ENCODE measurements at places on chromosomes 7 and 10.

GRCh38 chr7:106193661-106194060 is 81.5 kb upstream of the SYPL1 start:
- DNase-seq = no peak

- DNase-seq = no peak
Measured at GRCh38 chr7:116583653-116584052, 58.8 kb downstream of the CAV1 start.

DNA sequence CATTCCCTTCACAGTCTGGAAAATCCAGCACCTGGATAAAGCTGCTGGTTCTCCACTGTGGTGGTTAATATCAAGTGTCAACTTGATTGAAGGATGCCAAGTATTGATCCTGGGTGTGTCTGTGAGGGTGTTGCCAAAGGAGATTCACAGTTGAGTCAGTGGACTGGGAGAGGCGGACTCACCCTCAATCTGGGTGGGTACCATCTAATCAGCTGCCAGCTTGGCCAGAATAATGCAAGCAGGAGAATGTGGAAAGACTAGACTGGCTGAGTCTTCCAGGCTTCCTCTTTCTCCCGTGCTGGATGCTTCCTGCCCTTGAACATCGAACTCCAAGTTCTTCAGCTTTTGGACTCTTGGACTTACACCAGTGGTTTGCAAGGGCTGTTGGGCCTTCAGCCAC is 48.4 kb downstream of the C10orf143 start:
- DNase-seq = no peak

- no peak for DNase-seq
Measured at GRCh38 chr10:101189461-101190401, 39.5 kb downstream of the LBX1 start.

DNA sequence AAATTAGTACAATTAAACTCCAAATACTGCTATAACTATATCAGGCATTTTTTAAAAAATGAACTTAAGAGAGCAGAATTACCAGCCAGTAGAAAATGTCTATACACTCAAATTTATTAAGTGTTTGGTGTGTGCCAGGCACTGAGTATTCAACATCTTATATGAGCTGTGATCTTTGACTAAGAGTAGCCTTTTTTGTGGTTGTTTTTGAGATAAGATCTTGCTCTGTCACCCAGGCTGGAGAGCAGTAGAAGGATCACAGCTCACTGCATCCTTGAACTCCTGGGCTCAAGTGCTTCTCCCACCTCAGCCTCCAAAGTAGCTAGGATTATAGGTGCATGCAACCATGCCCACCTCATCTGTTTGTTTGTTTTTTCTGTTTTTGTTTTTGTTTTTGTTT is 102.5 kb upstream of the CELF2 start:
- DNase-seq = no peak

DNA sequence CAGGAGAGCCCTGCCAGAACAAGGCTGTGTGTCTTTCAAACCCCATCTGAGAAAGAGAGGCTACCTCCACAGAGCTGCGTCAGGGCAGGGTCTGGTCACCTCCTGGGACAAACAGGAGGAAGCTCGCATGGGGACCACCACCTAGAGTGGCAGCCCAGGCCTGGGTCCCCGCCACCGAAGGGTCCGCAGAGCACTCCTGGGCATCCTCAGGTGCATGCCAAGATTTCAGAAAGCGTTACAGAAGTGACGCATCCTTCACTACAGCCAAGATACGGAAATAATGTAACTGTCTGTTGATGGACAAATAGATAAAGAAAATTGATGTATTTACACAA is 42.6 kb downstream of the GSDME start:
- no peak for DNase-seq

- DNase-seq = no peak
Measured at GRCh38 chr7:33784000-33784399, 121.3 kb upstream of the BMPER start.

DNA sequence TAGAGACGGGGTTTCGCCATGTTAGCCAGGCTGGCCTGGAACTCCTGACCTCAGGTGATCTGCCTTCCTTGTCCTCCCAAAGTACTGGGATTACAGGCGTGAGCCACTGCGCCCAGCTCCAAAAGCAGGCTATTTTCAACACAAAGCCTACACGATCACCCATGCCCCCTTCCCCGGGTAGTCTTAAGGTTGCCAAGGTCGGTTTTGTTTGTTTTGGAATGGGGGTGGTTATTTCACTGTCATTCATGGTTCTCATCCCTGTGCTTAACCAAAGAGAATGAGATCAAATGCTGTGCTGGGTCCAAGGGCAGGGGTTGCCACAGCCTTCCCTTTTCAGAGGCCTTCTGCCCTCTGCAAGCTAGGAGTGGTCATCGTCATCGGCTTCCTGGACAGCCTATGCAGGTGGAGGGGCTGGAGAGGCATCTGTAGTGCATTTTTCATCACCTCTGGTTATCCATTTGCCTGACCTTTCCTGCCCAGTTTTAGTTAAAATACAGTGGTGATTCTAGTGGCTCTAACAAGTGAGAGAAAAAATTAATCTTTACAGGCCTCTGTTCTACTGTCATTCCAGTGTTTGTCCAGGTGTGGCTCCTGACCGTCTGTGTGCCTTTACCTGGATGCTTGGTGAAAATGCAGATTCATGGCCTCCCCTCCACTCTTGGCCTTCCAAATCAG is 11.4 kb downstream of the BLVRA start:
- no peak for DNase-seq

- DNase-seq = no peak
Measured at GRCh38 chr7:143497008-143497795, 19.5 kb downstream of the TAS2R41 start.

- no peak for DNase-seq
Measured at GRCh38 chr7:29372351-29373090, 177.9 kb downstream of the CHN2 start.

DNA sequence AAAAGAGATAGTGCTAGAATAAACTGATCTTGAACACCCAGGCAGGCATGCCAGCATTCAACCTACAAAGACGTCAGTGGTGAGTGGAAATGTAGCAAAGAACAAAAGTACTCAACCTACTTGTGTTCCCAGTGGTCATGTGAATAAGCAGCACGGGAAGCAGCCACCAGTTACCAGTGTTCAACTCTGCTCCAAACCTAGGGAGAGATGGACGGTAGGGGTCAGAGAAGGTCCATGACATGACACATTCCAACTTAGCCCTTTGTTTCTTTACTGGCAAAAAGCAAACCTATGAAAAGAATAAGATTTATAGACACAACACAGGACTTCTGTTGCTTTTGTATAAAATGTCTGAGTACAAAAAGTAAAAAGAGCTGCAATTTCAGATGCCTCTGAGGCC is 511.4 kb downstream of the XPNPEP1 start:
- no peak for DNase-seq

DNA sequence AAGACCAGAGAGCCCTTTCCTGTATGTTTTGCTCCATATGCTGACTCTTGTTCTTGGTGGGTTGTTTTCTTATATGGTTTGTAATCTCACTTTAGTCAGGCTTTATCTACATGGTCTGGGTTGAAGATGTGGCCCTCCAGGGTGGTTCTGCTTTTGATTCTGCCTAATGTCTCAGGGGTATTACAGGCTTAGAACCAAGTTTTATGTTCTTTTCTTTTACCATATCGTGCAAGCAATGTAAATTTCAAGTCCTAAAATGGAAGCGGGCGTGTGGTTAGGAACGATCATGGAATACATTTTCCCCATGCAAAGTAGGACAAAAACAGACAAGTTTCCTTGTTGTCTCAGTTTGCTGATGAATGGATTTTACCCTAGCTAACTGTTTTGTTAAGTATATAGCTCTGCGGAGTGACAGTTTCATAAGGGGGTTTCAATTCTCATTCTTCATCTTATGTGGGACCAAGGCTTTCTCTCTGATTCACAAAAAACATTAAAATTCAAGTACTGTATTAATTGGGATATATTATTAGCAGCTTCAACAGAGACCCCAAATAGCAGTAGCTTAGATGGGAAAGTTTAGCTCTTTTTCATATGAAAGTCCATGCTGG is 58.7 kb downstream of the MTURN start:
- DNase-seq = no peak

DNA sequence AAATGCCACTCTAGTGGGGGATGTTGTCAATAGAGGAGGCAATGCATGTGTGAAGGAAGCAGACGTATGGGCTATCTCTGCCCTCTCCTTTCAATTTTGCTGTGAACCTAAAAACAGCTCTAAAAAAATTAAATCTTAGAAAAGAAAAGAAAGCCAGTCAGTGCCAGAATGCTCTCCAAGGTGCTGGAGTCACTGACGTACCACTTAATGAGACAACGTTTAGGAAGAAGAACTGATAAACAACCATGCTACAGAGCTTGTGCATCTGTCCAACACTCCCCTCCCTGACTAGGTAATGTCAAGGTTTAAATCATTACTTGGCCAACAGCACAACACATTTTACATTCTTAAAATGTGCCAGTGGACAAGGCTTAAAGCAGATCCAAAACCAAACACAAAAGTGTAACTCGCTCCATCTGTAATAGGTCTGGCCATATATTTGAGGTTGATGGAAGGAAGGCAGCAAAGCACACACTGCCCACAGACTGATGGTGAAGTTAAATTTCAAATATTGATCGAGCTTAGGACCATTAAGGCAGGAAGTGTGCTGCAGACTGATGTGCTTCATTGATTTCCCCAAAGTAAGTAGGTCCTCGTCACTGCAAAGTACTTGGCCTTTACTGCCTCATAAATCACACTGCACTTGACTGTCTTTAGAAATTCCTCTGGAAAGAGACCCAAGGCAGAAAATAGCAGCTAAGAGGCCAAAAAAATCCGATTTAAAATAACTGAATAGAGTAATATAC is 15.5 kb downstream of the ARMH3 start:
- DNase-seq = no peak

GRCh38 chr7:2230882-2231281 is 1.9 kb downstream of the MAD1L1 start:
- no peak for DNase-seq

GRCh38 chr10:18246967-18247366 is 106.7 kb downstream of the CACNB2 start:
- DNase-seq = no peak

DNA sequence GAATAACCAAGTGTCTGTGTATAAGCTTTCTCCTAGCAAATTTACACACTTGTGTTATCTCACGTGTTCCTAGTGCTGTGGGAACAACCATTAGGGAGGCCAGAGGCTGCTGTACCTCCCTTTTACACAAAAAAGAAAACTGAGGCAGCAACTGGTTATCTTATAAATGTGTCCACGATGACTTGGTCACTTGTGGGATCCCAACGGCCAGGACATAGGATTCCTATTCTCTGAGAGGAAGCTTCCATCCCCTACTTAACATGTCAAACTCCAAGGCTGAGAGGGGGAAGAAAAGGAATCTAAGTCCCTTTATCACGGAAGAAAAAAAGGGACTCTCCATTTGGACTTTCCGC is 484 bp downstream of the ZNF438 start:
- no peak for DNase-seq

GRCh38 chr10:130707389-130707979 is 571.3 kb downstream of the GLRX3 start:
- no peak for DNase-seq

DNA sequence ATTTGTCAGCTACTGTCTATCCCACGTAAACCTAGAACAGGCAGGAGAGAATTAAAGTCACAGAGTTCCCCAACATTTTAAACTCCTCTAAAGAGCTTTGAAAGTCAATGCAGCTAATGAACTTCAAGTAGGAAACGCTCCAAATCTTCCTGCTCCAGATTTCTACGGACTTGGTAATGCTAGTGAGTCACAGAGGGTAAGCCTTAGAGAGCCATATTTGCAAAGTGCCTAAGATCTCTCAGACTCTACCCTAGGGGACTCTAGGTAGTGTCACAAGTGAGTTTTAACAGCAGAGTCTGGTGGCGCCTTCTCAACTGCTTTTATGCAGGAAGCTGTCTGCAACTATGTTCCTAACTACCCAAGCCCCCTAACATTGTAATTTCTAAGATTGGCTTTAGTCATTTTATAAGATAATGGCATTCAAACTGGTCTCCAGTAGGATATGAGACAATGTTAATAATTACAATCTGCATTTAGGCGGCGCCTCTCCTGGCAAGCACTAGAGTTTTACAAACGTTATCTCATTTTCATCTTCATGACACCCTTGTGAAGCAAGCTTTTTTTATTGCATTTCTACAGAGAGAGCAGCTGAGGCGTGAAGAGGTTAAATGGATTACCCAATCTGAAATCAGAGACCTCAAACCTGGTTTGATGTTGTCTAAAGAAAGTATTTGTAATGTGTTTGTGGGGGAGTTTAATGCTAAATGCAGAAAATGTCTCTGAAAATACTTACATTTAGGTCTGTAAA is 22.0 kb upstream of the FZD1 start:
- no peak for DNase-seq

DNA sequence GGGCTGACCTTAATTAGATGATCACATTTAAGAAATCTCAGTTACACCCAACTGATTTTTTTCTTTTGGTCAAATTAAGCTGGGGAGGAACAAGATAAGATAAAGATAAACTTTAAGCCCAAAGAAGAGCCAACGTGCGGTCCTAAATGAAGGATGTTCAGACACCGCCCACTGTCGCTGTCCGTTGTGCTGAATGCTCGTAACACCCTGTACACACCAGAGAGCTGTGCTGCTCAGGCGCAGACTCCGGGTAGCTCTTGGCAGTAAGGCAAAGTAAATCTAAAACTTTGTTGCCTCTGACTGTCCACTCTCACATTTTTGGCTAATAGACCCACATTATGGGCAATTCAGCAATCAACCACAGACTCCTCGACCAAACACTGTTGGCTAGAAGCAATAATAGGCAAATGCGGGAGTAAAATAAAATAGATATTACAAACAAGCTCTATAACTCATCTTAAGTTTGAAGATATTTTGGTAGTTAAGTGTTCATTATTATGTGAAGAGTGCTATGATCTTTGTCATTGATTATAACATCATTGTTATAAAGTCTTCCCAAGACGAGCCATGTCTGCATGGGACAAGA is 57.1 kb downstream of the PLPP4 start:
- DNase-seq = no peak

DNA sequence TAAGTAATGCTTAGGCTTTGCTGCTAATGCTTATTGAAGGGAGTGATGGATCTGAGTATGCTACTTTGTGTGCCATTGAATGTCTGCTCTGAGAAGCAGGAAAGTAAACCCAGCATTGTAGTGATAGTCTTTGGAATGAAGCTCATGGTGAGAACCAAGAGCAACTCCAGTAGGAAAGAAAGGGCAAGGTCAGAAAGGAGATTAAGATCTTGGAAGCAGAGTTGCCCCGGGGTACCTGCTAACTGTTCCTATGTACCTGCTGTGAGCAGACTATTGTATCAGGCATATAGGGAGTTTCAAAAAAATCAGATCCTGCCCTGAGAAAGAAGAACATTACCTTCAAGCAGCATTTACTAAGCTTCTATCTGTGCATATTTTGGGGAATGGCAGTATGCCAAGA is 54.5 kb upstream of the AASS start:
- DNase-seq = no peak

- DNase-seq = no peak
Measured at GRCh38 chr10:59079386-59080226, 96.8 kb upstream of the PHYHIPL start.
